GM23338 (cell line): ENCODE measurements at places on chromosomes 11 and 22.

- no peak overlapping the region for H3K27ac ChIP-seq
- no peaks in the 10 kb centered on the region for H3K36me3 ChIP-seq
- no peak for DNase-seq
- no peak overlapping the region for H3K4me3 ChIP-seq
- peaks cover 19% of the 10 kb centered on the region; the same call in 1 of the 2 replicates for H3K4me1 ChIP-seq
- no peaks in the 10 kb centered on the region for H3K27me3 ChIP-seq
Observed at GRCh38 chr11:100810146-100810545, 123.1 kb downstream of the ARHGAP42 start.

DNA sequence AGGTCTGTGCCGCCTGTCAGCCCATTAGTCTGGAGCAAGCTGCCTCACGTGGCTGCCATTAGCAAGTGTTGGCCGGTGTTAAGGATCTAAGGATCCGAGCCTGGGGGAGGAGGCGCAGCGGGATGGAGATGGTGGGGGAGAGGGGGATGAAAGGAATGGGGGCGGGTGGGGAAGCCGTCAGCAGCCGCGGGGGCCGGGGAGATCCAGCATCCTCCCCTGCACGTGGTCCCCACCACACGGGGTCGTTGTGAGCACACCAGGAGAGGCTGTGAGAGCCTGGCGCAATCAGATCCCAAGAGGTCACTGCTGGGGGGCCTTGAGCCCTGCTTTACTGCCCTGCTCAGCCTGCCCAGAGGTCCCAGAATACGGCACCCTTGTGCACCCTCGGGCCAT is 7.3 kb downstream of the CABP7 start:
- H3K36me3 ChIP-seq = no peaks in the 10 kb centered on the region
- H3K27me3 ChIP-seq = peaks cover 5% of the 10 kb centered on the region
- H3K27ac ChIP-seq = no peak overlapping the region
- H3K4me3 ChIP-seq = no peak overlapping the region
- peak; percentile 81 for DNase-seq

DNA sequence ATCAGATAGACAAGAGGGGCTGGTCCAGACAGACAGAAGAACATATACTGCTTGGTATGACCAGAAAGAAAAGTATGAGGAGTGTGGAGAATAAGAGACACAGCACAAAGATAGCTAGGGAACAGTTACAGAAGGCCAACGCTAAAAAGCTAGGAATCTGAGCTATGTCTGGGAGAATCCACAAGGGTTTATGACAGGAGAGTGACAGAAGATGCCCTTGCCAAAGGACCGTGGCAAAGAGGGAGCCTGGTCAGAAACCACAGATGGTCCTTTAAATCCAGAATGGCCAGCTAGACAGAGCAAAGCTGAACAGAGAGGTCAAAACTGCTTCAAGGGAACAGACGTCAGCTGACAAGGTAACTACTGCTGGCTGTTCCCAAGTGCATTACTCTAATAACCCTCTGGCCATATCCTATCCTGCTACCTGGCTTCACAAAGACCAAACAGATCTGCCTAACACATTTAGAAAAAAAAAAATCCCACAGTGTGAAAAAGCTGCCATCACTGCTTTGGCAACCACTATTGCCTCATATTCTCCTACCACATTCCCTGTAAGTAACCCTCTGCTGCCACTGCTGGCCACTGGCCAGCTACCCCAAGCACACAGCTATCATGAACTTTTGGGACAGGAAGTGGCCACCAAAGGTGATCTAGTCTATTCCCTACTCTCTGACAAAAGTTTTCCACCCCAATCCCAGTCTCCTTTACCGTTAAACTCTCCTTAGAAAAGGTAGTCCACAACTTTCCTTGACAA is 7.3 kb downstream of the SERGEF start:
- no peaks in the 10 kb centered on the region for H3K36me3 ChIP-seq
- no peaks in the 10 kb centered on the region for H3K4me1 ChIP-seq
- H3K4me3 ChIP-seq = no peak overlapping the region

GRCh38 chr11:65615950-65616574 is 486 bp downstream of the PCNX3 start:
- H3K27ac ChIP-seq = 0 out of 2 replicates have a peak overlapping the region, but pooled peaks have one; percentile 50
- no peaks in the 10 kb centered on the region; the same call in 1 of the 2 replicates for H3K36me3 ChIP-seq
- H3K4me3 ChIP-seq = peak overlapping the region; percentile 58
- peak; percentile 57 for DNase-seq
- peaks cover 14% of the 10 kb centered on the region; the same call in 1 of the 2 replicates for H3K4me1 ChIP-seq
- no peaks in the 10 kb centered on the region for H3K27me3 ChIP-seq
